Activated T-cell treated with anti-CD3 and anti-CD28 coated beads, Interleukin-2, amount 50 U/mL, for 24 hours (primary cell): ENCODE measurements at places on chromosomes 5 and 9.

- H3K36me3 ChIP-seq = no peaks in the 10 kb centered on the region
- peaks cover 62% of the 10 kb centered on the region for H3K27me3 ChIP-seq
- H3K27ac ChIP-seq = no peak overlapping the region
- DNase-seq = no peak
- no peak overlapping the region for H3K4me3 ChIP-seq
These were observed 40.3 kb upstream of the NFIB start for GRCh38 chr9:14354201-14354600.

GRCh38 chr5:117759849-117760499, 1185.4 kb upstream of the SEMA6A start:
- H3K4me3 ChIP-seq = no peak overlapping the region
- no peak for DNase-seq
- H3K27me3 ChIP-seq = no peaks in the 10 kb centered on the region
- H3K27ac ChIP-seq = no peak overlapping the region
- H3K36me3 ChIP-seq = no peaks in the 10 kb centered on the region

DNA sequence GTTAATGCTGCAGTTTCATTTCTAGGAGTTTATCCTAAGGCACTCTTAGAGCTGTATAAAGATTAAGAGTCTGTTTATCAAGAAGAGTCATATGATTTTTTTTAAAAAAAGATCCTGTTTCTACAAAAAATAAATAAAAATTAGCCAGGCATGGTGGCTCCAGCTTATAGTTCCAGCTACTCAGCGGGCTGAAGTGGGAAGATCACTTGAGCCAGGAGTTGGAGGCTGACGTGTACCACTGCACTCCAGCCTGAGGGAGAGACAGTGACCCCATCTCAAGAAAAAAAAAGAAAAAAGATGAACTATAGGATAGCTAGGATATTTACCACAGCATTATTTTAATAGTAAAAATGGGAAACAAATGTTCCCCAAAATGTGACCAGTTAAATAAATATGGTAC, 3.3 kb upstream of the UBE2D2 start:
- DNase-seq = no peak
- H3K36me3 ChIP-seq = peaks cover 14% of the 10 kb centered on the region
- H3K27ac ChIP-seq = no peak overlapping the region
- H3K27me3 ChIP-seq = no peaks in the 10 kb centered on the region
- peaks cover 10% of the 10 kb centered on the region for H3K4me1 ChIP-seq
- no peak overlapping the region for H3K4me3 ChIP-seq

GRCh38 chr9:8096091-8096490, 296.5 kb upstream of the DMAC1 start:
- no peak overlapping the region for H3K27ac ChIP-seq
- H3K27me3 ChIP-seq = no peaks in the 10 kb centered on the region
- H3K36me3 ChIP-seq = no peaks in the 10 kb centered on the region
- no peaks in the 10 kb centered on the region for H3K4me1 ChIP-seq
- no peak for DNase-seq

DNA sequence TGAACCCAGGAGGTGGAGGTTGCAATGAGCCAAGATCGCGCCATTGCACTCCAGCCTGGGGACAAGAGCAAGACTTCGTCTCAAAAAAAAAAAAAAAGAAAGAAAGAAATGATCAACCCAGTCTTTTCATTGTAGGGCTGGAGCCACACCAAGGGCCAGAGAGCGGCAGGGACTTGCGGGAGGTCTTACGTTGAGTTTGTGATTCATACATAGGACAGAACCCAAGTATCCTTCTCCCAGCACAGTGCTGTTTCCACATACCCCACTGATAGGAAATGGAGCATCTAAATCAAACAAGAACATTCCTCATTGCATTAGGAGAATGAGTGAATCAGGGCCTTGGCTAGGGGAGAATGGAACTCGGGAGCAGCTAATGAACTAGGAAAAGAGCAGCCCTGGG, 3.5 kb upstream of the TNIP1 start:
- no peak for DNase-seq
- H3K27ac ChIP-seq = peak overlapping the region; percentile 89
- peak overlapping the region; percentile 81 for H3K4me3 ChIP-seq
- H3K36me3 ChIP-seq = peaks cover 38% of the 10 kb centered on the region

DNA sequence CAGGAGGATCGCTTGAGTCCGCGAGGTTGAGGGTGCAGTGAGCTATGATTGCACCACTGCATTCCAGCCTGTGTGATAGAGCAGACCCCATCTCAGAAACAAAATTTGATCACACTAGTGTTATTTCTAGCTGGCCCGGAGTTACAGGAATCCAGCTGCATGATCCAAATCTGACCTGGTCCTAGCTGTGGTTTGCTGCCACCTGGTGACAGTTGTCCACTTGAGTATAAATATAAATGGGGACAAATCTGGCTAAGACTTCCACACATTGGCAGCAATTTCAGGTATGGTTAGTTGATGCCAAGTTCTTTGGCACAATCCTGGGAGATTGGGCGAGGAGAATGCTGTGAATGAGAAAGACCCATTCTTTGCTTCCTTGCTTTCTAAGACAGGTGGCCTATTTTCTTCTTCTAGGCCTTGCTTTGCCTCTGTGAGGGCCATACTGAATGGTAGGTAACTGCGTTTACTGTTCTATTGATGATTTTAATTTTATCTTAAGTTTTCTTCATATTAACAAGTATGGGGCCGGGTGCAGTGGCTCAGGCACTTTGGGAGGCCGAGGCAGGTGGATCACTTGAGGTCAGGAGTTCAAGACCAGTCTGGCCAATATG, 35.4 kb downstream of the UBE2R2 start:
- peaks cover 10% of the 10 kb centered on the region for H3K36me3 ChIP-seq
- H3K27me3 ChIP-seq = no peaks in the 10 kb centered on the region

- peaks cover 3% of the 10 kb centered on the region for H3K27me3 ChIP-seq
- DNase-seq = peak; percentile 13
- H3K27ac ChIP-seq = no peak overlapping the region
These were observed 161.2 kb downstream of the RGS3 start for GRCh38 chr9:113624721-113625120.

DNA sequence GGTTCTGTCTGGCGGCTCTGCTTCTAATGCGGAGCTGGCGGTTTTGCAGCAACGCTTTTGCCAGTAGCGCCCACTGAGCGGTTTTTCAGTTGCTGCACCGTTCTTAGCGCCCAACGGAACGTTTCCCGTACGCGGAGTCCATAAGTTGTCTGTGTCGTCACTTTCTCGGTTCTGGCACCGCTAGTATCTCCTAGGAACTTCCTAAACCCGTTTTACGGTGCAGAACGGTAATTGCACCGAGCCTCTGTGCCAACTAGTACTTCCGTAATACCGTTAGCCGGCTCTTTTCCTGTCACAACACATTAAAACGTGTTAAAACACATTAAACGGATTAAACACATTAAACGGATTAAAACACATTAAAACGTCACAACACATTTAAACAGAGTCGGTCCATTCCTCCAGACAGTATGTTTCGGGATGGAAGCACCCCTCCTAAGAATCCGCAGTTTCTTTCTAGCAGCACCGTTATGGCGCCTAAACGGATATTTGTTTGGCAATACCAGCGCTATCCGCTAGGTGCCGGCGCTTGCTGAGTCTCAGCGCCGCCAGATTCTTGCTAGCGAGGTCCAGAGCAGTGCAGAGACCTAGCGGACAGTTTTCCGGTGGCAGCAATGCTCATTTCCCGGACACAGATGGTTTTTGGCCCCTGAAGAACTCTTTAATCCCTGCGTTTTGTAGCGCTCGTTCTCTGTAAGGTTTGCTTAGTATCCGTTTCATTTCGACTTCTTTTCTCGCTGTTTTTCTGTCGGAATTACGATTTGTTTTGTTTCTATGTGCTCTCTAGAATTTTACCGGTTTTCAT, 45.4 kb downstream of the ANXA2R start:
- H3K4me3 ChIP-seq = peak overlapping the region; percentile 98
- H3K4me1 ChIP-seq = peaks cover 38% of the 10 kb centered on the region
- H3K27ac ChIP-seq = peak overlapping the region; percentile 100
- peak; percentile 89 for DNase-seq

DNA sequence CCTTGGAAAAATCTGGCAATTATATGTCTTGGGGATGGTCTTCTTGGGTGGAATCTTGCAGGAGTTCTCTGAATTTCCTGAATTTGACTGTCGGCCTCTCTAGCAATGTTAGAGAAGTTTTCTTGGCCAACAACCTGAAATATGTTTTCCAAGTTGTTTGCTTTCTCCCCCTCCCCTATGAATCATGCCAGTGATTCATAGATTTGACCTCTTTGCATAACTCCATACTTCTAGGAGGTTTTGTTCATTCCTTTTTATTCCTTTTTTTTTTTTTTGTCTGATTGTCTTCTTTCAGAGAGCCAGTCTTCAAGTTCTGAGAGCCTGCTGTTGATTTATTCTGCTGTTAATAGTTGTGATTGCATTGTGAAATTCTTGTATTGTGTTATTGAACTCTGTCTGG, 56.7 kb upstream of the SLC44A1 start:
- H3K4me1 ChIP-seq = no peaks in the 10 kb centered on the region
- H3K27me3 ChIP-seq = peaks cover 11% of the 10 kb centered on the region
- no peak for DNase-seq
- no peaks in the 10 kb centered on the region for H3K36me3 ChIP-seq
- H3K27ac ChIP-seq = no peak overlapping the region

GRCh38 chr9:82091100-82091499, 102.5 kb downstream of the SPATA31D1 start:
- H3K27me3 ChIP-seq = no peaks in the 10 kb centered on the region
- no peak for DNase-seq
- no peaks in the 10 kb centered on the region for H3K36me3 ChIP-seq
- no peak overlapping the region for H3K4me3 ChIP-seq
- no peak overlapping the region for H3K27ac ChIP-seq

GRCh38 chr9:78010445-78010844, 21.2 kb downstream of the GNAQ start:
- no peaks in the 10 kb centered on the region for H3K27me3 ChIP-seq
- H3K4me3 ChIP-seq = peak overlapping the region; percentile 38
- H3K36me3 ChIP-seq = peaks cover 5% of the 10 kb centered on the region
- peak overlapping the region; percentile 77 for H3K27ac ChIP-seq
- no peak for DNase-seq

GRCh38 chr5:7464182-7464581, 68.2 kb downstream of the ADCY2 start:
- H3K27me3 ChIP-seq = no peaks in the 10 kb centered on the region
- H3K27ac ChIP-seq = no peak overlapping the region
- DNase-seq = no peak
- no peaks in the 10 kb centered on the region for H3K36me3 ChIP-seq
- H3K4me3 ChIP-seq = no peak overlapping the region
- no peaks in the 10 kb centered on the region for H3K4me1 ChIP-seq

DNA sequence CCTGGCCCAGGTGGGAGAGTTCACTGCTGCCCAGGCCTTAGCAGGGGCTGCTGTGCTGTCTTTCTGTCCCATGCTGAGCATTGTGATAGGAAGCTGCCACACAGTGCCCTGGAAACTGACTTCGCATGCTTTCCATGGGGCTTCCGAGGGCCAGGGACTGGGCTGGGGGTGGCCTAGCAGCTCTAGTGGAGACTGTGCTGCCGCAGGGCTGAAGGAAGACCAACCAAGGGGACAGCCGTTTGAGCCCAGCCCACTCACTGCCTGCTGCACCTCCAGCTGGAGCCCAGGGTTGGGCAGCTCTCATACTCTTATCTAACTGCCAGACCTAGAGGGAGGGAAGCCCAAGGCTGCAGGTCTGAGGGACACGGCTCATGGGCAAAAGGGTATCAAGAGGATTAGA, 79.2 kb downstream of the RGS3 start:
- no peak overlapping the region for H3K4me3 ChIP-seq
- peaks cover 86% of the 10 kb centered on the region for H3K36me3 ChIP-seq
- H3K4me1 ChIP-seq = peaks cover 31% of the 10 kb centered on the region

DNA sequence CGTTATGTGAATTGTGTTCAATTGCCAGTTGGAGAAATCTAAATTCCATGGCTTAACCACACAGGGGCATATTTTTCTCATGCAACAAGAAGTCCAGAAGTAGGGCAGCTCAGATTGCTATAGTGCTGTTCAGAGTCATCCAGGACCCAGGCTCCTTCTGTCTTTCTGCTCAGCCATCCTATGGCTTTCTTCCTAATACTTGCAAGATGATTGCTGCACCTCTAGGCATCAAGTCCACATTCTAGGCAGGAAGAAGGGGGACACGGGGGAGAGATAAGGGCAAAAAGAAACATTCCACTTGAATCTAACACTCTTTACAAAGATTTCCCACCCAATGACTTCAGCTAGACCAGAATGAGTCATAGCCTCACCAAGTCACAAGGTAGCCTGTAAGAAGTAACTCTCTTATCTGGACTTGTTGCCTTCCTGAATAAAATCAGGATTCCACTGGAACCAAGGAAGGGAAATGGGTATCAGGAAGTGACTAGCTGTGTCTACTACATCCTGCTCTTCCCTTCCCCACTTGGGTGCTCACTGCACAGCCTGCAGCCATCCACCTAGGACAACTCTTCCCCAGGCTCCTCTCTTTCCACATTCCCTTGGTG, 5.3 kb downstream of the ERAP2 start:
- DNase-seq = no peak
- peaks cover 82% of the 10 kb centered on the region for H3K4me1 ChIP-seq
- H3K36me3 ChIP-seq = peaks cover 72% of the 10 kb centered on the region
- no peaks in the 10 kb centered on the region for H3K27me3 ChIP-seq
- peak overlapping the region; percentile 83 for H3K27ac ChIP-seq

DNA sequence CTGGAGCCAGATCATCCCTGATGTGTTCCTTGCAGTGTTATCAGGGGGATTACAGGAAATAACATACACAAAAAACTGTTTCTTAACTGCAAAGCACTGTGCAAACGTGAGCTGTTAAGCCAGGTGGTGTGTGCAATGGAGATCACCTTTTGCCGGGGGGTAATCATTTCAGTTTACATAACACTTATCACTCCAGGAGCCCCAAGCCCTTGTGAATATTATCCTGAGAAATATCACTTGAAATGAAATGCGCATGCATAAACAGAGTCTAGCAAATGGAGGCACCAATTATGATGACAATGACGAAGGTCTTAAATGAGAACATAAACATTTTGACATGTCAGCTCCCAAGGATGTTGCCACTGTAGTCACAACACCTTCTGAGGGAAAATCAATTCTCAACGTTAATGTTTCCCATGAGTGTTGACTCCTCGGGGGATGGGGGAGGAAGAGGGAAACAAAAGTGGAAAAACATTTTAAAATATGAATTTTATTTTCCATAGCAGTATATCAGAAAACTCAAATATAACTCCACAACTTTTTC, 54.5 kb upstream of the RAD23B start:
- peaks cover 65% of the 10 kb centered on the region for H3K27me3 ChIP-seq
- H3K27ac ChIP-seq = no peak overlapping the region

DNA sequence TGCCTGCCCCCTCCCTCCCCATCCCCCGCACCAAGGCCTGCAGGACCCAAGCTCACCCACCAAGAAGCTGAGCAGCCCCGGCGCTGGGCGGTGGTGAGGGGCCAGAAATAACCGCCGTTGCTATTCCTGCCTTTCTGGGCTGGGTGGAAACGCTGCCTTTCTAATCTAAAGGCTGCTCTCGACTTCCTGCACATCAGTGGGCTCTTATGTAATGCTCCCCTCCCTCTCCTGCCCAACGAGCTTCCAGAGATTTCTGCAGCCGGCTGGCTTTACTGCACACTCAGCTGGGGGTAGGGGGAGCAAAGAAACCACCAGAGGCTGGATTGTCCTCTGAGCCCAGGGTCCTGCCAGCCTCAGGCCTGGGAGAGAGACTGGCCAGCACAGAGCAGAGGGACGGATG, 6.9 kb upstream of the EGR1 start:
- no peaks in the 10 kb centered on the region for H3K27me3 ChIP-seq
- peaks cover 48% of the 10 kb centered on the region for H3K4me1 ChIP-seq
- peak overlapping the region; percentile 100 for H3K27ac ChIP-seq

GRCh38 chr9:81562231-81563019, 126.9 kb downstream of the TLE1 start:
- no peak for DNase-seq
- H3K27ac ChIP-seq = no peak overlapping the region
- H3K4me1 ChIP-seq = no peaks in the 10 kb centered on the region
- no peak overlapping the region for H3K4me3 ChIP-seq
- no peaks in the 10 kb centered on the region for H3K36me3 ChIP-seq

- H3K4me3 ChIP-seq = no peak overlapping the region
- no peak overlapping the region for H3K27ac ChIP-seq
- H3K36me3 ChIP-seq = no peaks in the 10 kb centered on the region
- H3K27me3 ChIP-seq = no peaks in the 10 kb centered on the region
These were observed 36.7 kb upstream of the COL15A1 start for GRCh38 chr9:98907055-98907454.
